Progenitor cell of endocrine pancreas (in vitro differentiated cells): ENCODE measurements at places on chromosomes 1 and 21. TPM values are rescaled to one million over a fixed set of nuclear protein-coding genes. Genes with fewer than 3 reads are reported as not detected.

NFASC gene
- total RNA-seq, result 6.9 and 8.3 TPM in 2 replicates

HSD17B7 gene
- total RNA-seq, result 50.1 and 51.7 TPM in 2 replicates

ATP1B1 gene
- total RNA-seq, result 108 and 120 TPM in 2 replicates

ARMH1 gene
- 14.9 and 15.0 TPM in 2 replicates for total RNA-seq

TEX38 gene
- 0.31 and 0.38 TPM in 2 replicates for total RNA-seq

C1QA gene
- not detected in 2 replicates for total RNA-seq

SPRR1B gene
- not detected in 2 replicates for total RNA-seq

MYOG gene
- total RNA-seq, result not detected in 2 replicates

CCDC24 gene
- total RNA-seq, result 34.8 and 35.9 TPM in 2 replicates

CNIH3 gene
- total RNA-seq, result 3.2 and 3.7 TPM in 2 replicates

PHGDH gene
- 428 and 452 TPM in 2 replicates for total RNA-seq

COL16A1 gene
- total RNA-seq, result 0.67 and 2.1 TPM in 2 replicates

FNDC5 gene
- 6.3 and 7.8 TPM in 2 replicates for total RNA-seq

APOBEC4 gene
- not detected in 2 replicates for total RNA-seq

GPR37L1 gene
- 0.04 TPM in 1 of 2 replicates, not detected in the other for total RNA-seq

CNIH4 gene
- 68.8 and 69.6 TPM in 2 replicates for total RNA-seq

GSTM5 gene
- 2.8 and 2.9 TPM in 2 replicates for total RNA-seq

AXDND1 gene
- total RNA-seq, result 2.0 and 2.5 TPM in 2 replicates

CFHR2 gene
- total RNA-seq, result not detected in 2 replicates

CRYBG2 gene
- 13.8 and 19.3 TPM in 2 replicates for total RNA-seq

DIO1 gene
- 1.1 and 1.3 TPM in 2 replicates for total RNA-seq

C1orf35 gene
- 20.2 and 22.4 TPM in 2 replicates for total RNA-seq

GLRX2 gene
- total RNA-seq, result 8.5 TPM in 2 replicates

RGS8 gene
- 0.05 TPM in 1 of 2 replicates, not detected in the other for total RNA-seq

EXO1 gene
- 12.5 and 16.2 TPM in 2 replicates for total RNA-seq

CR1L gene
- total RNA-seq, result not detected in 2 replicates

OPTC gene
- total RNA-seq, result not detected in 2 replicates

CRABP2 gene
- total RNA-seq, result 70.4 and 125 TPM in 2 replicates

CDC42SE1 gene
- total RNA-seq, result 101 and 105 TPM in 2 replicates

ZBTB8B gene
- 4.3 and 4.7 TPM in 2 replicates for total RNA-seq

DDAH1 gene
- total RNA-seq, result 33.4 and 35.5 TPM in 2 replicates

CD1C gene
- total RNA-seq, result not detected in 2 replicates

TNFRSF14 gene
- 0.41 and 0.75 TPM in 2 replicates for total RNA-seq

COL24A1 gene
- total RNA-seq, result 1.1 and 1.3 TPM in 2 replicates

YARS1 gene
- 101 and 110 TPM in 2 replicates for total RNA-seq

NPHS2 gene
- total RNA-seq, result 0.18 TPM in 1 of 2 replicates, not detected in the other

KRTAP13-2 gene
- total RNA-seq, result not detected in 2 replicates

JAM2 gene
- 2.2 and 2.4 TPM in 2 replicates for total RNA-seq

AVPR1B gene
- 0.60 TPM in 1 of 2 replicates, not detected in the other for total RNA-seq

PIGR gene
- total RNA-seq, result not detected in 2 replicates
